ENCODE measurements at places on chromosomes 4 and X. TPM values are rescaled to one million over a fixed set of nuclear protein-coding genes. Genes with fewer than 3 reads are reported as not detected.

DNA sequence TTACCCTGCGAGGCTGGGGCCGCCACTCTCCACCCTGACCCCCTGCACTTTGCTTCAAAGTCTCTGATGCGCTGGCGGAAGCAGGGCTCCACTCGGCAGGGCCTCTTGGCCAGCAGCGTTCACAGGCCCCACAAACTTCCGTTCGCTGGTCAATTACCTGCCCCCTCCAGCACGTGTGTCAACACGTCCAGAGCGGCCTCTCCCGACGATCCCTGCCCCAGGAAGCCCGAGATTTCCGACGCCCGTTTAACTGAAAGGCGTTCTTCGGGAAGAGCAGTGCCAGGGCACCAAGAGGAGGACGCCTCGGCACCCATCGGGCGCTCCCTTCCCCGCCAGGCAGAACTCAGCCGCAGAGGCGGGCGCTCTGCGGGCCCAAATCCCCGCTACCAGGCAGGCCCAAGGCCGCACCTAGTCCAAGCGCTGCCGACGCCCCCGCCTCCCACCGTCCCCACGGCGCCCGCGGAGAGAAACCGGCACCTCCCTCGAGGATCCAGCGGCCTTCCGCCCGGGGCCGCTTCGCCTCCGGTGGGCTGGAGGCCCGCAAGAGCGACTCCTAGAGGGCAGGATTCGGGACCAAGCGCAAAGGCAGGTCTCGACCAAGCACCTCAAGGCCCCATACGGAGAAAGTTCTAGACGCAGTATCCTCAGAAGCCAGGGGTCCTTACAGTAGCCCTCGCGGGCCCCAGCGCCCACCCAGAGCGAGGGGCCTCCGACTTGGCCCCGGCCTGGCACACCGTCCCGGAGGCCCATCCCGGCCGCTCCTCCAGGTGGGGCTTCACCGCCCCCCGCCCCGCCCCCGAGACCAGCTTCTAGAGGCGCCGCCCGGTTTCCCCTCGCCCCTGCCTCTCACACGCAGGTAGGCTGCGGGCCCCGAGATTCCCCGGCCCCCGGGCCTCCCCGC, 586 bp downstream of the BCAP31 start:
- peak; percentile 39 for DNase-seq

The GYPA gene
- total RNA-seq: not detected

DNA sequence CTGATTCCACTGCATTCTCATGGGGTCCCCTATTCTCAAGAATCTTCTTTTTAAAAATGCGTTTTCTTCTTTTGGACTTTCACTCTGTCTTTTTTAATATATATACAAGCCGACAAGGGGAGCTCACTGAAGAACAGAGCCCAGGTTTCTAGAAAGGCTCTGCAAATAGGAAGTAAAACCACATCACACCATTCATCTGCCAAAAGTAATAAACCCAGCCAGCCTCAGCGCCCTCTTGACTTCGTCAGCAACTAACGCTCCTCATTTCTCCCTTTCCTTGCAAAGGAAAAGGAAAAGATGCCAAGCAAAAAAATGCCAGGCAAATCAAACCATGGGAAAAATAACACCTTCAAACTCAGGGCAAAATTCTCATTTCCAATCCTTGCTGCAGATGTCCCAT, 136.4 kb downstream of the HHIP start:
- no peak for DNase-seq

- no peak for DNase-seq
These were observed 47.6 kb downstream of the ANAPC4 start for GRCh38 chr4:25424539-25425228.

- DNase-seq: no peak
These were observed 1920.6 kb downstream of the ARAP2 start for GRCh38 chr4:34323549-34324320.

GRCh38 chr4:26331380-26331950, 10.7 kb downstream of the RBPJ start:
- no peak for DNase-seq

DNA sequence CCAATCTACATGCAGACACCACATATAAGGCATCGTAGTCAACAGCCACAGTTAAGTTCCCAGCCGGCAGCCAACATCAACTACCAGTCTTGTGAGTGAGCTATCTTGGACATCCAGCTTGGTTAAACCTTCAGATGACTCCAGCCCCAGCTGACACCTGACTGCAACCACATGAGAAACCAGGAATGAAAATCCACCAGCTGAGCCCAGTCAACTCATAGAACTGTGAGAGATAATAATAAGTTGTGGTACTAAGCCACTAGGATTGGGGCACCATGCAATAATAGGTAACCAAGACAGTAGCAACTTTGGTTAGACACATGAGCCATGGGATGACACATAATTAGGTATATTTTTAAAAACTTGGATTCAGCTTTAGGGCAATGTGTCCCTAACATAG, 188.1 kb upstream of the BCOR start:
- DNase-seq: no peak

The NLGN3 gene
- total RNA-seq: 0.83 TPM

GRCh38 chrX:15114743-15115566, 154.9 kb downstream of the ASB9 start:
- DNase-seq: no peak

- DNase-seq: no peak
These were observed 85.0 kb upstream of the FAM241A start for GRCh38 chr4:112060212-112060611.

GRCh38 chrX:31132821-31133241, 61.0 kb upstream of the FTHL17 start:
- DNase-seq: no peak

DNA sequence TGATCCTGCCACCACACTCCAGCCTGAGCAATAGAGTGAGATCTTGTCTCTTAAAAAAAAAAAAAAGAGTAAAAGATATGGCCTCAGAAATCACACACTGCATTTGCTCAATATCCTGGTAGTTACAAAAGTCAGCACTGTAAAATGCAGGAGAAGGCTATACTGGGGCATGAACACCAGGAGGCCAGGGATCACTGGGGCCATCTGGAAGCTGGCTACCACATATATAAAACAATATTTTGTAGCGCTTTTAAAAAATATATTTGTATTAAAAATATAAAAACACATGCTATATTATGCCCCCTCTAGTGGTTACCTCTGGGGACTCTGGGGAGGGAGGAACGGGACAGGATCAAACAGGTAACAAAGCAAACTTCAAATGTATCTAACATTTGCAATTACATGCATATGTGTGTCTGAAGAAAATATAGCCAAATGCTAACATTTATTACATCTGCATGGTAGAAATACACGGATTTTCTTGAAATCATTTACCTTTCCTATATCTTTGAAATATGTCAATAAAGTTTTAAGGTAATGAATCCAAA, 4.0 kb downstream of the C4orf46 start:
- no peak for DNase-seq

- DNase-seq: no peak
These were observed 100.4 kb downstream of the HMX1 start for GRCh38 chr4:8771258-8771590.

GRCh38 chr4:9952415-9952950, 68.8 kb downstream of the SLC2A9 start:
- no peak for DNase-seq

The MMRN1 gene
- total RNA-seq: under 0.01 TPM

The COX7B2 gene
- total RNA-seq: not detected

The TCP11X2 gene
- total RNA-seq: not detected

The SPOCK3 gene
- total RNA-seq: under 0.01 TPM

DNA sequence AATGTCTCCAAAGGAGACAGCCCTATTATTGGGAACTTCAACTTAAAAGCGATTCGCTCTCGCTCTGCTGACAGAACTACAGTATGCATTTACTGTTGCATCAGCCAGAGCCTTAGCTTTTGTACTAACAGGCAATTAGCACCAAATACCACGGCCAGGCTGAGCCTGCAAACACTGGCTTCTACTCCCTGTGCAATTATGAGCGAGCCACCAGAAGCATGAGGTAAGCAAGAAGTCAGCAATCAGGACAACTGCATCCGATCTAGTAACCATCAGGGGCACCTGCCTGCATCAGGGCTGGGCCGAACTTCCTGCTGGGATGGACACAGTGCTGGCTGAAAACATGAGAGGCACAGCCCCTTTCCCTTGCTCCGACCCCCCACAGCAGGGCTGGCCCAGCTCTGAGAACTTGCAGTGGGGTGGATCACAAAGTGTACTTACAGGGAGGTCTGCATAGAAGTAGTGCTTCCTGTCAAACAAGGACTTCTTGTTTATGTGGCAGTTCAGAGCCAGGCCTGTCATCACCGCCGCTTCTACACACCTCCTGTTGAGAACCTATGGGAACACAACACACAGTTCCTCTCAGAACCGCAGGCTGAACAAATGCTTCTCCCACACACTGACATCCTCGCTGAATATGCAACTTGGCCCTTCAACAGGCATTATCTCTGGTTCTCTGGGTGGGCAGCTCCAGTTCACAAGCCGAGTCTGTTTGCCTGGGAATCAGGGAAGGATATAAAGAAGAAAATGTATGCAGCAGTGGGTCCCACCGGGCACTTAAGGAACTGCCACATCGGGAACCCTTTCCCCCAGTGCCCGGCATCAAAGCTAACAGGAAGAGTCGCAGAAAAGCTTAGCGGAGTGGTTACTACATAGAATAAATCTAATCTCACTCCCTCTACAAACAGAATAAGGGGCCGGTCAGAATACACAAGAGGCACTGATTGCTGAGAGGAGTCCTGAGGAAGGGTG, 41.5 kb downstream of the GATB start:
- DNase-seq: no peak

The TRIM2 gene
- 70.4 TPM for total RNA-seq

GRCh38 chrX:41001327-41001726, 83.9 kb upstream of the USP9X start:
- DNase-seq: no peak

The SPANXN4 gene
- not detected for total RNA-seq

- no peak for DNase-seq
These were observed 49.5 kb downstream of the HTRA3 start for GRCh38 chr4:8319061-8319460.

All from fibroblast of lung (primary cell).